Fibroblast of the aortic adventitia (primary cell): ENCODE measurements at places on chromosomes 13 and 19.

DNA sequence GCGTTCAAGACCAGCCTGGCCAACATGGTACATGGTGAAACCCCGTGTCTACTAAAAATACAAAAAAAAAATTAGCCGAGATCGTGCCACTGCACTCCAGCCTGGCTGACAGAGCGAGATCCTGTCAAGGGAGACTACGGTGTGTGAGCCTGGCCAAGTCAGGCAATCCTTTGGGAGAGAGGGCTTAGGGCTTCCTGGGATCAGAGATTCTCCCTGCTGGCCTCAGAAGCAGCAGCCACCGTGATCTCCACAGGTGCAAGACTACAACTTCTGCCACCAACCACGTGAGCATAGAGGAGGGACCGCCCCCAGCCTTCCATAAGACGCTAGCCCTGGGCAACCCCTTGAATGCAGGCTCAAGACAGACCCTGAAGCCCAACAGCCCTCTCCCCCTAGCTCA lies 7.6 kb downstream of the MFSD12 start:
- no peak for DNase-seq

GRCh38 chr19:35756377-35757230 lies at the start of gene HSPB6:
HSPB6 (minus strand) TSS chr19:35757029; CDS start chr19:35757008, 21 bp downstream.
- peak; percentile 49 for DNase-seq

DNA sequence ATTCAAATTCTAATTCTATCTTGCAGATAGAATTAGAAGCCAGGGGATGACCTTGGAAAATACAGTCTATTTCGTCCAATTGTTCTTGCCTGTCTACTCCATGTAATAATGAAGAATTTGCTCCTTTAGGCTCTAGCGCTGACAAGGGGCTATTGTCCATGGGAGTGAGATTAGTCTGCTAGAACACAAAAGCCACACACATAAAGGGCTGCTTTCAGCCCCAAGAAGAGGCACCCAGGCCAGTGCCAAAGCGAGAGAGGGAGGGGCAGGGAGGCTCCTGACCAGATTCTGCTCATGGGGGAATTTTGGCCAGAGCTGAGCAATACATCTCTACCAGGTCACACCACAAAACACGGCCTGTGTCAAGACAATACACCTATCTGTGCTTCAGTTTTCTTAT lies 1306.9 kb downstream of the UQCRFS1 start:
- no peak for DNase-seq

DNA sequence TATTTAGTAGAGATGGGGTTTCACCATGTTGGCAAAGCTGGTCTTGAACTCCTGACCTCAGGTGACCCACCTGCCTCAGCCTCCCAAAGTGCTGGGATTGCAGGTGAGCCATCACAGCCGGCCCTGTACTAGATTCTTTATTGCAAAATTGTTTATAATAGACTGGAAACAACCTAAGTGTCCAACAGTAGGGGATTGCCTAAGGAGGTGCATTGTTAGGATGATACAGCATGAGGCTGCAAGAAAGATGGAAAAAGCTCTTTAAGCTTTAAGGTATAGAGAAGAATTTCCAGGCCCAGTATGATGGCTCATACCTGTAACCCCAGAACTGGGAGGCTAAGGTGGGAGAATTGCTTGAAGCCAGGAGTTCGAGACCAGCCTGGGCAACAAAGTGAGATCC lies 8.2 kb downstream of the BCAT2 start:
- DNase-seq = no peak

DNA sequence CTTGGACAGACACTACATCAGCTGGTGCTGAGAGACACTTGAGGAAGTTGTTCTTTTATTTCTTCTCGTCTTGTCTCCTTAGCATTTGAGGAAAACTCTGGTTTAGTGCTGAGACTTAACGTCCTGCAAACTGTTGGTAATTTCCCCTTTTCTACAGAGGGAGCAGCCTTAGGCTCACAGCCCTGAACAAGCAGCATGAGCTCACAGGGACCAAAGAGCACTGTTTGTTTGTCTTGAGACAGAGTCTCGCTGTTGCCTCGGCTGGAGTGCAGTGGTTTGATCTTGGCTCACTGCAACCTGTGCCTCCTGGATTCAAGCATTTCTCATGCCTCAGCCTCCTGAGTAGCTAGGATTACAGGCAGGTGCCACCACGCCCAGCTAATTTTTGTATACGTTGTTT lies 5.5 kb downstream of the ZNF805 start:
- no peak for DNase-seq
